Right atrium auricular region (tissue), 2 donors: ENCODE measurements at places on chromosomes 4 and X. TPM values are rescaled to one million over a fixed set of nuclear protein-coding genes. Genes with fewer than 3 reads are reported as not detected.

Gene ACOX3
- 68.8 TPM for total RNA-seq

Gene AMBN
- not detected for total RNA-seq

Gene CXCL8
- total RNA-seq: 2.6 TPM

Gene SPINK2
- 0.93 TPM for total RNA-seq

Gene MAGEA12
- not detected for total RNA-seq

Gene TRIM61
- total RNA-seq: 1.1 TPM

Gene EMCN
- total RNA-seq: 41.2 TPM

Gene COX18
- total RNA-seq: 12.4 TPM

Gene XAGE5
- not detected for total RNA-seq

Gene SERPINA7
- total RNA-seq: not detected

Gene SEC24D
- 25.8 TPM for total RNA-seq

Gene GAGE12J
- not detected for total RNA-seq

GRCh38 chr4:69617083-69617694, 22.3 kb downstream of the UGT2A2 start:
- no peak for DNase-seq

DNA sequence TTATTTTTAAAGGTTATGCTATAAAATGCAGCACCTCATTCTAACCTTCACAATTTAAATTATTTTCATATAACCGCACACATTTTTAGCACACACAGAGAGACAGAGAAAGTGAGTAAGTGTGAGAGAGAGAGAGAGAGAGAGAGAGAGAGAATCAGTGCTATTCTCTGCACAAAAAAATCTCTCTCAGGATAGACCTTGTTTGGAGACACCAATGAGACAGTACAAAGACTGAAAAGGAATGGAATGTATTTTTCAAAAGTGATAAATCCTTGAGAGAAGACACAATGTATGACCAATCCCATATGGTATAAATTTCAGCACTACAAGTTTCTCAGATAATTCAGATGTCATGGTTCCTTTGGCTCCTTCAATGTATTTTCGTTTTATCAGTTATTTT, 132.1 kb upstream of the PCDH18 start:
- DNase-seq: no peak

DNA sequence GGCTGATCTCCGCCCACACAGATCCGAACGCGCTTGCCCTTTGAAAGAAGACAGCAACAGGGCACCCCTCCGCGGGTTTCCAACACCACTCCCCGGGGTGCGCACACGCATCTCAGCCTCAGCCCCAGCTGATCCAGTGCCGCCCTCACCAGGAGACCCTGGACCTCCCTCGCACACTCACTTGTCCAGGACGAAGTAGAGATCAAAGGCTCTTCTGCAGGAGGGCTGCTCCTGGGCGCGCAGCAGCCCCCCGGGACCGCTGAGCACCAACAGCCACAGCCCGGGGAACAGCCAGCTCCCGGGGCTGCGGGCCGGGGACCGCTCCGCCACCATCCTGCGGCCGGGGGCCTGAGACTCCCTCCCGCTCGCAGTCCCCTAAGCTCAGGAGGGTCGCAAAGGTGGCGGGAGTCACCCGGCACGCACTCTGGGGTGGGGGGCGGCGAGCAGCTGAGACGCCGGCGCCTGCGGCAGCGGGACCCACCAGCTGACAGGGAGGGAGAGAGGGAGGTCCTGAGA, 743 bp downstream of the ANTXR2 start:
- peak; percentile 62 for DNase-seq

GRCh38 chrX:123108513-123109427, 75.3 kb upstream of the GRIA3 start:
- DNase-seq: no peak

- no peak for DNase-seq
Observed at GRCh38 chrX:30248854-30249253, 1.9 kb downstream of the MAGEB1 start.

GRCh38 chr4:110793890-110794554, 171.1 kb upstream of the PITX2 start:
- DNase-seq: no peak

- DNase-seq: no peak
Observed at GRCh38 chrX:153019166-153019565, 25.2 kb upstream of the PNMA5 start.

- no peak for DNase-seq
Observed at GRCh38 chr4:114807759-114808404, 209.3 kb downstream of the UGT8 start.

DNA sequence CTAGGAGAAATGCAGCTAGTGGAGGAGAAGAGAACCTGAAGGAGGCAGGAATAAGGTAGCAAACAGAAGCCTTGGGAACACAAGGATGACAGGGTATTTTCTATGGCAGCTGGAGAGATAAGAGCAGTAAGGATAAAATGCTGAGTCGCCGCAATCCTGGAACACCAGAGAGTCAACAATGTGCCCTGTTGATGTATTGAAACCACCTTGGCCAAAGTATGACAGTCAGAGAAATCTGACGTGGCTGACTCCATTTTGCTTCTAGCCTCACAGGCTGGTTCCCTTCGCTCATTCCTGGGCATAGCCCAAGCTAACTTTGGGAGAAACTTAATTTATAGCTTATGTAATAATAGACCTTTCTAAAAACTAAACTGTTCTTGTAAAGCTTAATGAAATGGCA, 56.6 kb upstream of the C4orf54 start:
- no peak for DNase-seq

DNA sequence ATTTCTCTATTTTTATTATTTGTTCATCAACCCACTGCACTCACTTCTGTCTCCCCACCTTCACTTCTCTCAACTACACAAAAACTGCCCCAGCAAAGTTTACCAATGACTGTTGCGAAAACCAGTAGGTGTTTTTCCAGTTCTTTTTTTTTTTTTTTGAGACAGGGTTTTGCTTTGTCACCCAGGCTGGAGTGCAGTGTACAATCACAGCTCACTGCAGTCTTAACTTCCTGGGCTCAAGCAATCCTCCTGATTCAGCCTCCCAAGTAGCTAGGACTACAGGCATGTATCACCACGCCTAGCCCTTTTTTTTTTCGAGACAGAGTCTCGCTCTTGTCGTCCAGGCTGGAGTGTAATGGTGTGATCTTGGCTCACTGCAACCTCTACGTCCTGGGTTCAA, 24.1 kb upstream of the HPRT1 start:
- no peak for DNase-seq

- no peak for DNase-seq
Observed at GRCh38 chr4:172055498-172055897, 242.3 kb downstream of the GALNTL6 start.

DNA sequence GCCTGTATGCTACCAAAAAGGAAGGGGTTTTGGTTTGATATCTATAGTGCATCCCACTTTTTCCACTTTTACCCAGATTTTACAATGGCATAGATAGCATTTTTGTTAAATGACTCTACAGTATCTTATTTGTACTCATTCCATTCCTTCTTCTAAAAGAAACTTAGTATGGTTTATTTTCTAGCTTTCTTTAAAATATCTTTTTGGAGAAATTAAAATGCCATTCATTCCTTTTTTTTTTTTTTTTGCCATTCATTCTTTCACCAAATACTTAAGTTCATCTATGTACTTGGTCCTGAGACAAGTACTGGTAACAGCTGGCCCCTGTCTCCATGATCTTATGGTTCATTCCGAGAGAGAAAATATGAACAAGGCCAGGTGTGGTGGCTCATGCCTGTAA, 49.1 kb downstream of the MID1 start:
- no peak for DNase-seq

DNA sequence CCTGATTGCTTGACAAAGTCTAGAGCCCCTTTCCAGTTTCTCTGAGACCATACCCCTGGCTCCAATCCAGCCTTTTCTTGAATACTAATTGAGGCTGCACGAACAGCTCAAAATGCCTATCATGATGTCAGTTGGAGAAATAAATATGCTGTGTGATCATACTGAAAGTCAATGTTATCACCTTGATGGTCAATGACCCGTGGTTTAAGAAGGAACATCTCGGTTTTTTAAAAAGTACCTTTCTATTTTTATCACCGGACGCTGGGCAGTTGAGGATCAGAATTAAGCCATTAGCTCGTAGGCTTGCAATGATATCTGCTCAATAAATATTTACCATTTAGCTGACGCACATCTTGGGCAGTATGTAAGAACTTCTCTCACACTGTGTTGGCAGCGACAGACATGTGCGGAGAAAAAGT, 852 bp upstream of the WDR44 start:
- DNase-seq: no peak

- no peak for DNase-seq
Observed at GRCh38 chrX:31213941-31214340, 142.1 kb upstream of the FTHL17 start.

DNA sequence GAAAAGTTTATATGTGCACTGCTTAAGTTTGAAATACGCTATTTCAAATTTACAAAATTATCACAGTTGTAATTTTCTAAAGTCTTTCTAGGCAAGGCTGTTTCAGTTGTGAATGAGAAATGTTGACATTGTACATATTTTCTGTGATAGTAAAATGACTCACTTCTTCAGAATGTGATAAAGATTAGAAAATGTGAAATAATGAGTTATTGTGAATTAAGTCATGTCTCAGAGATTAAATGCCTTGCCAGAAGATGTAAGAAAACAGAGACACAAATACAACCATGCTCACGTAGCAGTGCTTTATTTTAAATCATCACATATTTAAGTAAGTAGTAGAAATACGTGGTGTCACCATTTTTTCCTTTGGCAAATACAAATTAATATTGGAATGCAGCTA, 768 bp downstream of the CLCN4 start:
- no peak for DNase-seq

DNA sequence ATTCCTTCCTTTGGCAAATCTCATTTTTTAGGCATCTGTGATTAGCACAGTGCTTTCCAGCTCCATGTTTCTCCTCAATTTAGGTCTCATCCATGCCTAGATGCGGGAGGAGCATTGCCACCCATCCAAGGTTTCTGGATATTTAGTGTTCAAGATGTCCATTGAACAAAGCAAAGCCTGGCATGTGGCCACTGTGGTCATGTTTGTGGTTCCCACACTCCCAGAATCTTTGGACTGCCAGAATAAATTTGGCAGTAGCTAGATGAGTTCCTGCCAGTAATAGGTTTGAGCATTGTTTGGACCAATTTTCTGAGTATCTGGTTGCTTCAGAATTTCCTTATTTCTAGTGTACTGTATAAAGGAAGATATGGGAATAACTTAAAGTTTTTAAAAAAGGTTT, 1124.1 kb downstream of the ADGRL3 start:
- no peak for DNase-seq

DNA sequence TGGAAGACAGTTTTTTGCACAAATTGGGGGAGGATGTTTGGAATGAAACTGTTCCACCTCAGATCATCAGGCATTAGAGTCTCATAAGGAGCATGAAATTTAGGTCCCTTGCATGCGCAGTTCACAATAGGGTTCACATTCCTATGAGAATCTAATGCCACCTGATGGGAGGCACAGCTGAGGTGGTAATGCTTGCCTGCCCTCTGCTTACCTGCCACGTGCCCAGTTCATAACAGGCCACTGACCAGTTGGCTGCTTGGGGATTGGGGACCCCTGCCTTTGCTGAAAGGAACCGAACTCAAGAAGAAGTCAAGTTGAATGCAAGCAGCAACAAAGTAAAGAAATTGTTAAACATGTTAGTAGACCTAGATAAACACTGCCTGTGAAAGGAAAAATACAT, 4.6 kb upstream of the HSPA4L start:
- no peak for DNase-seq

DNA sequence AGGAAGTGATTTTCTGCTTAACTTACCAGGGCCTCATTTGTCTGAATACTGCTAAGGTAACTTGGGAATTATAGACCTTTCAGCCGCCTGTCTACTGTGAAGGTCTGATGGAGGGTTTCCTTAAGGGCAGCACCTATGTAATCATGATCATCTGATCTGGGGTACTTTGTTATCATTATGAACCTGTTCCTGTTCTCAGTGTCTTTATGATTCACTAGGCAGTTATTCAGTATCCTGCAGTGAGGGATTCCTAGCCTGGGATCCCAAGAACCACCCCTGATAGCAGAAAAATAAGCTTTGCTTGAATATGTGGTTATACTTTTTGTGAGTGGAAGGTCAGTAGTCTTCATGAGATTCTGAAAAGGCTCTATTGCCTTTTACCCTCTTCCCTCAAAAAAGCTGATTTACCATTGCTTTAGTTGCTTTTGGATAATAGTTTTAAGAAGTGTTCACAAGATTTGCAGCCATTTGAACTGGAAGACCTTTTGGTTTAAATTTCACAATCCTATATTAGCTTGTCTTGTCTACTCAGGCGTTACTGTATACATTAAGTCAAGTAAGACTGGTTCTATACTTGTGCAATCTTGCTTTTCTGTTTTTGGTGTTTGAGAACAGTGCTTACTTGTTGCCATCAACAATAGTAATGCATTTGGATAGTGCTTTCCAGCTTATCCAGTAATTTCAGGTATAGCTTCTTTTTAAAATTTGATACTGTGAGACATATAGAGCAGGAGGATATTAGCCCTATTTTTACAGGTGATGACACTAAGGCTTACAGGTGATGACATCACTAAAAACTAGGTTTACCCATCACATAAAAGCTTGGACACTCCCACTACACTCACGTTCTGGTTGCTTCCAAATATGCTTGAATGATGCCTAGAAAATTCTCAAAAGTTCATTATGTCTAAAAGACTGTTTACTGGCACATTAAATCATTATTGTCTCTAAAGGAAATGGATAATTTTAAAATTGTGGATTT, 60.0 kb downstream of the FHIP1A start:
- no peak for DNase-seq

GRCh38 chrX:17459661-17460060, 84.7 kb downstream of the NHS start:
- DNase-seq: no peak

DNA sequence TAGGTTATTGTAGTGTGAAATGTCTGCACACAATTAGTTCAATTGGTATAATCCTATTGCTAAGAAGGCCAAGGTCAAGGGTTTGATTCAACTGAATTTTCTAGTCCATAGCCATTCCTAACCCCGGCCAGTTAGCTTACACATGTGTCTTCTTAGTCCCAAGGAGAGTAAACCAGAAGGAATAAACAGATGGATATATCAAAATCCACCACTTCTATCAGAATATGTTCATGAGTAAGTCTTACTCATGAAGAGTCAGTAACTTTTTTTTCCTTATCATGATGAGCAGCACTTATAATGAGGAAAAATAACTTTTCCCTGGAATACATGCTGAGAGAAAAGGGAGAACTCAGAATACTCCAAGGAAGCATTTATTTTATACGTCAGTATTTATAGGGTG, 9.5 kb downstream of the HHIP start:
- DNase-seq: no peak
